ENCODE measurements at places on chromosomes 13 and 19. TPM values are rescaled to one million over a fixed set of nuclear protein-coding genes. Genes with fewer than 3 reads are reported as not detected.
A peak's percentile ranks its signal among the peaks of the same experiment; 100 is the strongest.

Gene ZNF208
- total RNA-seq = not detected

Gene SYT3
- total RNA-seq = 0.91 TPM

Gene ZNF471
- total RNA-seq = not detected

Gene OLFM2
- total RNA-seq = 55.0 TPM

Gene UTP14C
- total RNA-seq = 22.6 TPM

Gene AMER2
- 0.07 TPM for total RNA-seq

Gene FPR3
- not detected for total RNA-seq

Gene PLK5
- 0.38 TPM for total RNA-seq

DNA sequence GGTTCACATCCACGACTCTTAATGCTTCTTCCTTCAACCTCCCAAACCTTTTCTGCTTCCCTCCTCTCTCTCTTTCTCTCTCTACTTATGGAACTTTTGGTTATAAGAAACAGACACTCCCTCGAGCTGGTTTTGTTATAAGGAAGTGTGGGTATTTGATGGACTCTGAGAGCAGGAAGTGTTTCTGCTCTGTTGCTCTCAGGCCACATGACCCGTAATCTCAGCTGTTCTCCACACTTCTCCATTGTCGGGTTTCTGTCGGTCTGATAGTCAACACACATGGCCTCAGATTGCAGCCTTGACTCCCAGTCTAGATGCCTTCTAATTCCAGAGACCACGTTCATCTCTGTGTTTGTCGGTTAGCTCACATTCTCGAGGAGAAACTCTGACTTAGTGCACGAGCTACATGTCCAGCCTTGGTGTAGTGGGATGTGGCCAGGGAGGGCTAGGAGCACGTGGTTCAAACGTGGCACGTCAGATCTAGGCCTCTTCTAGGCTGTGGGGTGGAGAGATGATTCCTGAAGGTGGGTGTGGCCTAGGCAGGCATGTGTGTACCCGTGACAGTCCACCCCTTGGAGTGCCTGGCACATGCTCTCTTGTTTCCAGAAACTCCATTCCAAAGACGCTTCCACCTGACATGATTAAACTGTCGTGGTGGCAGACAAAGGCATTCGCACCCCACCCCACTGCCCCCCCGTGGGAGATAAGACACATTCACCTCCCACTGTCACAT, 26.3 kb downstream of the CNFN start:
- H3K36me3 ChIP-seq = peaks cover 26% of the 10 kb centered on the region
- H3K27ac ChIP-seq = no peak overlapping the region
- no peak for DNase-seq
- H3K27me3 ChIP-seq = no peaks in the 10 kb centered on the region

DNA sequence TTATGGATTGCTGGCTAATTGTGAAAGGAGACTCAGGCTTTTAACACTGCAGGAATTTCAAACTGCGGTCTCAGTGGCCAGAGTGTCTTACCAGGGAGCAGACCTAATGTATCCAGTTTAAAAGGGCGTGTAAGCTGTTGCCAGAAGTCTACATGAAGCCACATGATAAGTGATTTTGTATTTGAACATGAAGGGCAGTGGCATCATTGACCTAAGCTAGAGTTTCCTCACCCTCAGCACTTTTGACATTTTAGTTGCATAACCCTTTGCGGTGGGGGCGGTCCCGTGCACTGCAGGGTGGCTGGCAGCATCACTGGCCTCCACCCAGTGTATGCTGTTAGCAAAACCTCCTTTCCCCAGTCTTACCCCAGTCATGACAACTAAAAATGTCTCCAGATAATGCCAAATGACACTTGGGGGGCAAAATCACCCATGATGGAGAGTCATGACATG, 23.7 kb upstream of the GPR18 start:
- no peak overlapping the region for H3K4me3 ChIP-seq
- H3K4me1 ChIP-seq = peaks cover 6% of the 10 kb centered on the region
- no peaks in the 10 kb centered on the region for H3K27me3 ChIP-seq
- no peak overlapping the region for H3K27ac ChIP-seq

GRCh38 chr13:48009284-48009683, 8.2 kb upstream of the SUCLA2 start:
- peaks cover 12% of the 10 kb centered on the region for H3K4me1 ChIP-seq
- H3K27me3 ChIP-seq = no peaks in the 10 kb centered on the region
- H3K27ac ChIP-seq = peak overlapping the region; percentile 43
- no peaks in the 10 kb centered on the region for H3K36me3 ChIP-seq
- no peak for DNase-seq

DNA sequence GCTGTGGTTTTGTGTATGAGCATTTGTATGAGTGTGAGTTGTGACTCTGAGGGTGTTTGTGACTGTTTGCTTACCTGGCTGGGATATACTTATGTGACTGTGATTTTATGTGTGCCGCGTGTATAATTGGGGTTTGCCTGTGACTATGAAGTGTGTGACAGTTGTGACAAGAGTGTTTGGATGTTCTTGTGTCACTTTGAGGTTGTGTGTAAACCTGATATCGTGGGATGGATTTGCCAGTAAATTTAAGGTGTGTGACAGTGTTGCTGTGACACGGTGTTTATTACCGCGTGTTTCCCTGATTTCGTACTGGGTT, 442 bp downstream of the ZNF420 start:
- H3K36me3 ChIP-seq = peaks cover 31% of the 10 kb centered on the region
- peak overlapping the region; percentile 97 for H3K4me3 ChIP-seq
- no peak for DNase-seq

GRCh38 chr19:42042455-42043170, 27.4 kb downstream of the GRIK5 start:
- no peak overlapping the region for H3K27ac ChIP-seq
- H3K4me3 ChIP-seq = no peak overlapping the region
- no peaks in the 10 kb centered on the region for H3K36me3 ChIP-seq

- H3K4me3 ChIP-seq = peak overlapping the region; percentile 96
- H3K4me1 ChIP-seq = peaks cover 34% of the 10 kb centered on the region
- H3K27me3 ChIP-seq = no peaks in the 10 kb centered on the region
- H3K27ac ChIP-seq = peak overlapping the region; percentile 64
Observed at GRCh38 chr19:47779524-47780214, 1.2 kb downstream of the SELENOW start.

DNA sequence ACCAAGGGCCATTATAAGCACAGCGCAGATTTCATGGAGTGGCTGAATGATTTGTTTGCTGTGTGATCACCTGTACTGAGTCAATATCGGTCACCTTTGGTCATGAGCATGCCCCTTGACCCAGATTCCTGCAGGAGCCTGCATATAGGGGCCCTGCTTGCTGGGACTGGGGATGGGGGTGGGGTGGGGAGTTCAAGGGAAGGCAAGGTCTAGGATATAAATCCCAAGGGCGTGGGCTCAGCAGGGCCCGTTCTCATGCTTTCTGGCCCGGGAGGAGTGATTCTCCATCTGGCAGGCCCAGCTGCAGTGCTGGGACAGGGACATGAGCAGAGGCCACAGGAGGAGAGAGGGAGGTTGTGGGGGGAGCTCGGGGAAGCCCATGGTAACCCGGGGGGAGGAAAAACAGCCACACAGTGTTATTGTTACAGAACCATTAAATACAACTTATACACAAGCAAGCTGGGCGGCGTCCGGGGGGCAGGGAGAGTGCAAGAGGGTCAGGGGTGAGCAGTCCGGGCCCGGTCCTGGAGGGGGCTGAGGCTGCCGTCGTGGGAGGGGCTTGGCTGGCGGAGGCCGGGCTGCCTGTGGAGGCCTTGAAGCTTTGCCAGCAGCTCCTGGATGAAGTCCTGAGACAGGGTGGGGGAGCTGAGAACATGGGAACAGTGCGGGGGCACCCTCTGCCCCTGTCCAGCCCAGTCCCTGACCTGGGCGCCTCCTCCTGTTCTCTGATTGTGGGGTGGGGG, 5.2 kb downstream of the PPP1R14A start:
- peak; percentile 47 for DNase-seq
- H3K27ac ChIP-seq = peak overlapping the region; percentile 93
- H3K4me3 ChIP-seq = peak overlapping the region; percentile 53
- peaks cover 2% of the 10 kb centered on the region for H3K36me3 ChIP-seq
- H3K27me3 ChIP-seq = no peaks in the 10 kb centered on the region

- peaks cover 7% of the 10 kb centered on the region for H3K4me1 ChIP-seq
- DNase-seq = no peak
- no peak overlapping the region for H3K27ac ChIP-seq
- no peaks in the 10 kb centered on the region for H3K27me3 ChIP-seq
Observed at GRCh38 chr13:80726868-80727267, 385.9 kb upstream of the SPRY2 start.

DNA sequence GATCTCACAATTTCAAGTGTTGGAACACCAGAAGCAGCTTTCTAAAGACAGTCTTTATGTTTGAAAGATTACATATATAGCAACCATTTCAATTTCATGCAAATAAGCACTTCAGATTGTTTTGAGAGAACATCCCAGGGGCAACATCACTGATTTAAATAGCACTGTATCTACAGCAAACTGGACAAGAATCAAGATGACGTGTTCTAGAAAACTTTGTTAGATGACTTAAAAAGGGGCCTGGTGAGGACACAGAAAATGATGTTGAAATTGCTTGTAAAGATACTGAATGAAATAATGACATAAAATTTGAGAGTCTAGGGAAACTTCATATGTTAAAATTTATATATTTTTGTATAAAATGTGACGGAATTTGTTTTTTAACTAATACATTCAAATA, 277.1 kb downstream of the KLF12 start:
- H3K27ac ChIP-seq = no peak overlapping the region
- no peak for DNase-seq

DNA sequence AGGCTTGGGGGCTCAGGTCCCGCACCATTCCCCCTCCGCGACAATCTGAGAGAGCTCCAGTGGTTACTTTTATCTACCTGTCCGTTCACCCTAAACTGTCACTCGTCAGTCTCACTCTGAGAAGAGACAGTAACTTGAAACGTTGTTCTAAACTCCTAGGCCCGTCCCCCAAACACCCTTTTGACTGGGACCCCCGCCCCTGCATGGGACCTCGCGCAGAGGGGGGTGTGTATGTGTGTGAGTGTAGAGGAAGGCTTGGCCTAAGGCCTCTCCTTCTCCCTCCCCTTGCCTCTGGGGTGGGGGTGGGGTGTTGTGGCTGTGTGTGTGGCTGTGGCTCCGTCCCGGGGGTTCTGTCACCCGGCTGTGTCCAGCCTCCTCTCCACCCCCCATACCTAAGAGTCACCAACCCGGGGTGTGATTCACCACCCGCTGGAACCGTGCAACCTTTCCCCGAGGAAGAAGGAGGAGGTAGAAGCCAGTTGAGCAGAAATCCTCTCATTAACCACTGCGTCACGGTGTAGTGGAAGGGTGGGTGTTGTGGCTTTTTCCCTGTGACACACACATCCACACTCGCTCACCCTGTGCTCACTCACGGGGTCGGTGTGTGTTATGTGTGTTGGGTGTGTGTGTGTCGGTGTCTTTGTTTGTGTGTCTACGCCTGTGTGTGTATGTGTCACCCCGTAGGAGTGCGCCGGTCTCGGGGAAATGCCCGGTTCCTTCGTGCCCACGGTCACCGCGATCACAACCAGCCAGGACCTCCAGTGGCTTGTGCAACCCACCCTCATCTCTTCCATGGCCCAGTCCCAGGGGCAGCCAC, 2.4 kb downstream of the FOSB start:
- peak overlapping the region; percentile 97 for H3K27ac ChIP-seq
- H3K4me3 ChIP-seq = peak overlapping the region; percentile 84
- peaks cover 19% of the 10 kb centered on the region for H3K4me1 ChIP-seq
- no peaks in the 10 kb centered on the region for H3K36me3 ChIP-seq
- DNase-seq = no peak

DNA sequence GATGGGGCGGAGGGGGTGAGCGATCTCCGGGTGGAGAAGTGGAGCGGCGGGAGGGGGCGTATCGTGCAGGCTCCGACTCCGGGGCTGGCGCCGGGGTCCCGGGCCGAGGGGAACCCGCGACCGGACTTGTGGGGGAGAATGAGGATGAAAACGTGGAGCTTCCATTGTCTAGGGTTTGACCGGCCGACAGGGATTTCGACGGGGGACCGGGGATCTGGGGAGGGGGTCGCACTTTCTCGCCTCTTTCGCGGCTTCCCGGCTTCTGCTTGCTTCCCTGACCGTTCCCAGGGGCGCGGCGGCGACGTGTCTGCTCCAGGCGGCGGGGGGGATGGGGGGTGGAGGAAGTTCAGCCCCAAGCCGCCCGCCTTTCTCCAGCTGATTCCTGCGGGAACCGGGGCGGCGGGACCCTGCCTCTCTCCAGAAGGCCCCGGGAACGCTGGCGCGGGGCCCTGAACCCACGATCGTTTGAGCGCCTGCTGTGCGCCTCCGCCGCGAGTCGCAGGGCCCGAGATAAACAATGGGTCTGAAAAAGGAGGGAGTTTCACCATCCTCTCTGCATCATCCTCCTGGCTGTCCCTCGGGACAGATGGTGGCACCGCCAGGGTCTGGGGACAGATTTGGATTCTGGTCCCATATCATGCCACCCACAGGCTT, 790 bp downstream of the TPM4 start:
- no peak for DNase-seq
- H3K27me3 ChIP-seq = no peaks in the 10 kb centered on the region
- peaks cover 8% of the 10 kb centered on the region for H3K36me3 ChIP-seq
- peak overlapping the region; percentile 84 for H3K4me3 ChIP-seq
- H3K27ac ChIP-seq = peak overlapping the region; percentile 94

GRCh38 chr19:14015524-14016035, 9.5 kb upstream of the RFX1 start:
- H3K36me3 ChIP-seq = no peaks in the 10 kb centered on the region
- no peak overlapping the region for H3K4me3 ChIP-seq
- no peak for DNase-seq
- H3K4me1 ChIP-seq = peaks cover 3% of the 10 kb centered on the region
- no peak overlapping the region for H3K27ac ChIP-seq
- no peaks in the 10 kb centered on the region for H3K27me3 ChIP-seq

DNA sequence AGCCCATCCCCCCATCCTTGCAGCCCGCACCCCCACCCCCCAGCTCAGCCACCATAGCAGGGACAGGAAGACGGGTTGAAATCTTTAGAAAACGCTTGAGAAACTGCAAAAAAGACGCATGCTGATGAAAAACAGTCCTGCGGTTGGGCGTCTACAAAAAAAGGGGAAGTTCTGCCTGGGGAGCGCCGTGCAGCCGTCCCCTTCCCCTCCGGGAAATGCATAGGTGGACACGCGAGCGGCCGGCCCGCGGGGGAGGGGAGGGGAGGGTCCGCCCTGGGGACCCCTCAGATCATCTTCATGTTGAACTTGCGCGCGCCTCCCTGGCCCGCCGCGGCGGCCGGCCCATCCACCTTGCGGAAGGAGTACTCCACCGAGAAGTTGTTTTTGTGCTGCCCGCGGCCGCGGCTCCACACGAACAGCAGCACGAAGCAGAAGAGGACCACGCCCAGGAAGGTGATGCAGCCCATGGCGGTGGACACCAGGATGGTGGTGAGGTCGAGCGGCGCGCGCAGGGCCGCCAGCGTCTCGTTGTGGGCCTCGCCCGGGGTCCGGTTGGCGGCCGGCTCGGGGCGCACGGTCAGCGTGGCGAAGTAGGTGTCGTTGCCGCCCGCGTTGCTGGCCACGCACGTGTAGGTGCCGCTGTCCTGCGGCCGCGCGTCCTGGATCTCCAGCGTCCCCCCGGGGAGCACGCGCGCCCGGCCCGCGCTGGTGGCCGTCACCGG, 7.9 kb upstream of the PEAK3 start:
- no peaks in the 10 kb centered on the region for H3K36me3 ChIP-seq
- no peak overlapping the region for H3K27ac ChIP-seq
- DNase-seq = no peak
- no peak overlapping the region for H3K4me3 ChIP-seq
- peaks cover 3% of the 10 kb centered on the region for H3K4me1 ChIP-seq
